Stromal cell of bone marrow (primary cell): ENCODE measurements at places on chromosomes 13 and 19.

GRCh38 chr19:55585658-55586339 lies 5.2 kb upstream of the ZNF579 start:
- peak; percentile 30 for DNase-seq

DNA sequence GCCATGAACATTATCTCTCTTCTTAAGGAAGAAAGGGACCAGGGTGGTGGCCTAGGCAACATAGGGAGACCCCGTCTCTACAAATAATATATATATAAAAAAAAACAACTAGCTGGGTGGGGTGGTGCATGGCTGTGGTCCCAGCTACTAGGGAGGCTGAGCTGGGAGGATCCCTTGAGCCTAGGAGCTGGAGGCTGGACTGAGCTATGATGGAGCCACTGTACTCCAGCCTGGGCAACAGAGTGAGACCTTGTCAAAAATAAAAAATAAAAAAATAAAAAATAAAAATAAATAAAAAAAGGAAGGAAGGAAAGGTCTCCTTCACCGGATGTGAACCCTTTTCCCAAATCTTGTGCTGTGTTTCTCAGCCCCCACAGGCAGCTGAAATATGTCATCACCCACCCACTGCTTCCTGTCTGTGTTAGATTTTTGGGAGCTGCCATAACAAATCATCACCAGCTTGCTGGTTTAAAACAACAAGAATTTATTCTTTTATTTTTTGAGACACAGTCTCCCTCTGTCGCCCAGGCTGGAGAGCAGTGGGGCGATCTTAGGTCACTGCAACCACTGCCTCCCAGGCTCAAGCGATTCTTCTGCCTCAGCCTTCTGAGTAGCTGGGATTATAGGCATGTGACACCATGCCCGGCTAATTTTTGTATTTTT lies 9.5 kb upstream of the TSPAN16 start:
- DNase-seq, result no peak

GRCh38 chr13:110597041-110597689 lies 18.2 kb upstream of the NAXD start:
- no peak for DNase-seq

- DNase-seq, result no peak
Observed at GRCh38 chr19:10190026-10190425, 4.7 kb downstream of the DNMT1 start.

GRCh38 chr13:114130837-114131582 lies 1.4 kb downstream of the RASA3 start:
- DNase-seq, result peak; percentile 70

- DNase-seq, result no peak
Observed at GRCh38 chr19:29285187-29285687, 72.3 kb upstream of the UQCRFS1 start.

DNA sequence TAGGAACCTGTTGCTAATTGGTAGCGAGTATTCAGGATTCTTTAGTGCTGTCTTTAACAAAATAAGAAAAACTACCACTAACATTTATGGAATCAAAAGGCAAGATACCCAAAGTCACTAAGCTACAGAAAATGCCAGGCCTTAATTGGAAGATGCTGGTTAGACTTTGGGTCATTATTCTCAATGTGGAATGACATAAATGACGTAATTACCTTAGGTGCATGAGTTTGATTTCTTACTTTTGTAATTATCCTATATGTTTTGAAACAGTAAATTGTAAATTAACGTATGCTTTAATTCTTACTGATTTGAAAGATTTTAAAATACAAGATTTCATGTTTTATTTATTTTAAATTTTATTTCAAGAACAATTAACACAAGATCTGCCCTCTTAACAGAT lies 25.0 kb downstream of the SGCG start:
- no peak for DNase-seq

DNA sequence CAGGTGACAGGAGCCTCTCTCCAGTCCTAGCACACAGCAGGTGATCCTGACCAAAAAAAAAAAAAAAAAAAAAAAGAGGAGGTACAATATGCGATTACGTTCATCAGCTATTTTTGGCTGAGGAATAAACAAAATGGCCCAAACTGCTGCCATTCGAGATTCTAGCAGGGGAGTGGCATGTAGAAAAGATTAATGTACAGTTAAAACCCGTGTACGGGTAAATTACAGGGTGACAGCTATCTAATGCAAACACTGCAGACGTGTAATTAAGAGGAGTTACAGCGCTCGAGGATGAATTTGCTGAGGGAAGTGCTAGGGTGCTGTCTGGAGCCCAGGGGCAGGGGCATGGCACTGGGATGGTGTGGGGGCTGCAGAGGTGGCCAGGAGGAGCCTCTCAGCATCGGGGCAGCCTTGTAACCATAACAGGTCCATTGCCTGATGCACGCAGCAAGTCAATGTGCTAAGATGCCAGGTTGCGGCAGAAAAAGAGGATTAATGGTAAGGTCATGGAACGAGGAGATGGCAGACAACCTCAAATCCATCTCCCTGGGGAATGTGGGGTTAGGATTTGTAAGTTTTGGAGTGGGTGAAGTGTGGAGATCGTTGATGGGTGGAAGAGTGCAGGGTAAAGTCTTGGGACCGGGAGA lies 17.4 kb downstream of the CHST8 start:
- no peak for DNase-seq
